ENCODE measurements at places on chromosomes 4 and X.

DNA sequence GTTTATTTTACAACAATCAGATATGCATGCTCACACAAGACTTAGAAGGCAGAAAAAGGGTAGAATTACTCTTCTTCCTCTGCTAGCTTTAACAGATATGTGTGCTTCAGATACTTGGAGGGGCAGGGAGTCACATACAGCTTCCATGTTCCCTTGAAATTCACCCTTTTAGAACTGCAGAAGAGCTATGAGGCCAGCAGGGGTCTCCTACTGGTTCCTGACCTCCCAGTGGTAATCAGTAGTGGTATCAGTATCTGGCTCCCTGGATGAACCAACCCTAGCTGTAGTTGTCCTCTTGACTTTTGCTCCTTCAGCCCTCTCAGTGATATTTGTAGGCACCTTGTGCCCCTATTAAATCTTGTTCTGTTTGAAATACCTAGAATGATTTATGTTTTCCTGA, 81.5 kb downstream of the RCHY1 start:
- H3K4me3 ChIP-seq, result no peak overlapping the region
- H3K27me3 ChIP-seq, result no peaks in the 10 kb centered on the region
- no peaks in the 10 kb centered on the region for H3K4me1 ChIP-seq
- no peak for DNase-seq
- no peaks in the 10 kb centered on the region for H3K36me3 ChIP-seq

DNA sequence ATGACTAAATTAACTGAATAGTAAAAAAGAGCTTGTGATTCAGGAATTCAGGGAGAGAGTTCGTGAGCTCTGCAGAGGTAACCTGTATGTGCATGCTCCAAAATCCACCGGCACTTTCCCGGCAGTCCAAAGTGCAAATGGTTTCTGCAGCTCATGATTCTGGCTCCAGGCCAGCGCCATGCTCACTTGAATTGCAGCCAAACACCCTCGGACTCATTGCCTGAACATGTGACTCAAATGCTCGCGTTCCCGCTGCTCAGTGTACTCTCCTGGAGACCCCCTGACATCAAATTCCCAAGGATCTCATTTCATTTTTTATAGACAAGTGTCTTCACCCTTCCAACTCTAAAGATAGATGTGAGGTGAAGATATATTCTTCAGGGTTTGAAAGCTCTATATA, 44.1 kb upstream of the SH3RF1 start:
- peak; percentile 74 for DNase-seq
- H3K27ac ChIP-seq, result no peak overlapping the region
- H3K4me1 ChIP-seq, result peaks cover 3% of the 10 kb centered on the region
- H3K27me3 ChIP-seq, result no peaks in the 10 kb centered on the region

GRCh38 chr4:128225148-128225547, 62.5 kb downstream of the PGRMC2 start:
- H3K27me3 ChIP-seq, result no peaks in the 10 kb centered on the region
- H3K4me1 ChIP-seq, result peaks cover 8% of the 10 kb centered on the region
- no peak overlapping the region for H3K27ac ChIP-seq
- H3K4me3 ChIP-seq, result no peak overlapping the region

DNA sequence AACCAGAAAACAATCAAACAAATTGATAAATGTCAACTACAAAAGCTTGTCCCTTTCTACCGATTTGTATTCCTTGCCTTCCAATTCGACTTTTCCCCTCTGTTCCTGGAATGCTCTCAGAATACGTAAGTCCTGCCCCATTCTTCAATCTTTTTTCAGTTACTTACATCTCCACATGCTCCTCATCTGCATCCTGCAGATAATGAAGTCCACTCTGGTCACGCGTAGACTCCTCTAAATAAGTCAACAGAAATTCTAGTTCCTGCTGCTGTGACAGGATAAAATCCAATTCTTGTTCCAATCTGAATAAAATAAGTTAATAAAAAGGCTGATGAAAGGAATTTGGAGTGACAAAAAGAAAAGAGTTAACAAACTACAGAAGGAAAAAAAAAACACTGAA, 34.4 kb upstream of the RBM41 start:
- no peak for DNase-seq
- no peaks in the 10 kb centered on the region for H3K36me3 ChIP-seq
- H3K4me1 ChIP-seq, result no peaks in the 10 kb centered on the region

DNA sequence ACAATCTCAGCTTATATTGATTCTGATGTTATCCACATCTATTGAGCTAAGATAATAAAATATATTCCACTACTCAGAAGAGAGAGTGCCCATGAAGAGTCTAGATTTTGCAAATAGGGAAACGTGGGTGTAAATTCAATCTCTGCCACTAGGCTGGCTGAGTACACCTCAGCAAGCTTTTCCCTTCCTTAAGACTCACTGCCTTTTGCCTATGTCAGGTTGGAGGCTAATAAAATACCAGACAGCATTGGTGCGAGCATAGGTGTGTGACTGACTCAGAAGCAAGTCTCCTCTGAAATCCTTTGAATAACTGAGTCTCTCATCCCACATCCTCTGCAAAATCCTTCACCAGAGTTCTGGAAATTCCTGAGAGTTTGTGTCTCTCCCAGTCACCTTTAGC, 405.4 kb upstream of the CPEB2 start:
- DNase-seq, result no peak
- no peaks in the 10 kb centered on the region for H3K4me1 ChIP-seq
- no peak overlapping the region for H3K4me3 ChIP-seq
- H3K27me3 ChIP-seq, result no peaks in the 10 kb centered on the region
- no peaks in the 10 kb centered on the region for H3K36me3 ChIP-seq

- no peaks in the 10 kb centered on the region for H3K4me1 ChIP-seq
- no peaks in the 10 kb centered on the region for H3K36me3 ChIP-seq
- no peak for DNase-seq
- H3K27me3 ChIP-seq, result no peaks in the 10 kb centered on the region
- H3K27ac ChIP-seq, result no peak within 1 kb of the TSS
These were observed at the start of gene EFHC2 for GRCh38 chrX:44343412-44344141. Gene EFHC2 (minus strand): TSS chrX:44343672. CDS start chrX:44343588, 84 bp downstream.

DNA sequence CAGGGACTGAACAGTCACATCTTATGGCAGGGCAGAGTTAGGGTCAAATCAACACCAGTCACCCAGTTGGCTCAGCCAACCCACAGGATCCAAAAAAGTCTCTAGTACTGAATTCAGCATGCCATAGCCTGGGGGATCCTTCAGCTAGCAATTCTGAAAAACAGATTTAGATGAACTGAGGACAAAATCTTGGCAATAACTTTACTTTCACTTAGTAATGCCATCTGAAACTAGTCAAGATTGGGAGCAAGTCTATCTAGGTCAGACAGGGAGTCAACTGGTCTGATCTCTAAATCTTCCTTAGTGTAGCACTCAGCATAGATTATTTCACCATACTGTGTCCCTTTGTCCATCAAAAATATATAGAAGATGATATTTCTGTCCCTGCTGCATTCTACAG, 76.0 kb downstream of the HHIP start:
- H3K36me3 ChIP-seq, result no peaks in the 10 kb centered on the region
- no peak for DNase-seq
- no peak overlapping the region for H3K27ac ChIP-seq
- no peaks in the 10 kb centered on the region for H3K27me3 ChIP-seq
- no peaks in the 10 kb centered on the region for H3K4me1 ChIP-seq

GRCh38 chrX:131747173-131747572, 203.3 kb downstream of the OR13H1 start:
- H3K27ac ChIP-seq, result peak overlapping the region; percentile 68
- H3K36me3 ChIP-seq, result no peaks in the 10 kb centered on the region
- no peaks in the 10 kb centered on the region for H3K27me3 ChIP-seq
- peak overlapping the region; percentile 58 for H3K4me3 ChIP-seq

DNA sequence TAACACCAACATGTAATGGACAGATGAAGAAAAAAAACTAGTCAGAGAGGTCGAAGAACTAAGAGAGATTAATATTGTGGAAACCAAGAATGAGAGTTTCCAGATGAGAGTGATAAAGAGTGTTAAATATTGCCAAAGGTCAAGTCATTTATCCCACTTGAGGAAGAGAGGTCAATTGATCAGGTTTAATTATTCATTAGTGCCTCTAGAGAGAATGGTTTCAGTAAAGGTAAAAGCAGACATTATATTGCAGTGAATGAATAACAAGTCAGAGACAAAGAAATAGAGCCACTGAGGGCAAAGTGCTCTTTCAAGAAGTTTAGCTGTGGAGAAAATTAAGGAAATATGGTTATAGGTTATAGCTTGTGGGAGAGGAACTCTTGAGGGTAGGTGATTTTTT, 263.1 kb downstream of the GUCY2F start:
- no peaks in the 10 kb centered on the region for H3K4me1 ChIP-seq
- H3K36me3 ChIP-seq, result no peaks in the 10 kb centered on the region
- no peaks in the 10 kb centered on the region for H3K27me3 ChIP-seq

GRCh38 chr4:54226404-54227255, 2.5 kb upstream of the PDGFRA start:
- H3K4me3 ChIP-seq, result peak overlapping the region; percentile 81
- no peaks in the 10 kb centered on the region for H3K36me3 ChIP-seq
- H3K27ac ChIP-seq, result peak overlapping the region; percentile 87
- peaks cover 7% of the 10 kb centered on the region for H3K4me1 ChIP-seq

GRCh38 chr4:8237256-8237989, 32.1 kb upstream of the HTRA3 start:
- H3K36me3 ChIP-seq, result no peaks in the 10 kb centered on the region
- H3K27ac ChIP-seq, result no peak overlapping the region
- no peaks in the 10 kb centered on the region for H3K4me1 ChIP-seq
- no peak for DNase-seq
- no peak overlapping the region for H3K4me3 ChIP-seq

DNA sequence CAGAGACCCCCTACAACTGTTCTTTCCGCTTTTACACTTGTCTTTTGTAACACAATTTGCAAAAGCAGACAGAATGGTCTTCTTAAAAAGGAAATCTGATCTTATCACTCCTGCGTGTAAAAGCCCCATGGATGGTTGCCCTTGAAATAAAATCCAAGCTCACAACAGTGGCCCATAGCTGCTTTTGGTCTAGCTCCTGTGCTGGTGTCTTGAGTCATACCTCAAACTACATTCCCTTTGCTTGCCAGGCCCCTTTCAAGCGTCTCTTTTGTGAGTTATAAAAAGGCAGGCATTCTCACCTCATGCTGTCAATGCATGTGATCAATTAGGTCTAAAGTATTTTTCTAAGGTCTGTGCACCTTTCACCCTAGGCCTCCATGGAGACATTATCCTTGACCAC, 27.6 kb downstream of the HPGD start:
- H3K4me1 ChIP-seq, result no peaks in the 10 kb centered on the region
- H3K4me3 ChIP-seq, result no peak overlapping the region
- no peak for DNase-seq
- no peaks in the 10 kb centered on the region for H3K36me3 ChIP-seq
- no peaks in the 10 kb centered on the region for H3K27me3 ChIP-seq

DNA sequence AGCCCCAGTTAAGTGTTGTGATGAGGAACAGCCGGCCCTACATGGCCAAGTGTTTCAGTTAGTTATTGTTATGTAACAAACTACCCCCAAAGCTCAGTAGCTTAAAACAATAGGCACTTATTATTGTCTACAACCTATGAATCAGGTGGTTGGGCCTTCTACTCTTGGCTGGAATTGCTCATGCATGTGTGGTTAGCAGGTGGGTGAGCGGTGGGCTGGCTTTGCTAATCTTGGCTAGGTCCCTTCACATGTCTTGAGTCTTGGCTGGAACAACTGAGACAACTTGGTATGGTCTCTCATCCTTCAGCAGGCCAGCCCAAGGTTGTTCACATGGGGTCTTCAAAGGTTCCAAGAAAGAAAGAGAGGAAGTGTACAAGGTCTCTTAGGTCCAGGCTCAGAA, 54.5 kb upstream of the CHRNA9 start:
- no peaks in the 10 kb centered on the region for H3K4me1 ChIP-seq
- H3K4me3 ChIP-seq, result no peak overlapping the region
- DNase-seq, result no peak
- no peaks in the 10 kb centered on the region for H3K27me3 ChIP-seq
- no peaks in the 10 kb centered on the region for H3K36me3 ChIP-seq

DNA sequence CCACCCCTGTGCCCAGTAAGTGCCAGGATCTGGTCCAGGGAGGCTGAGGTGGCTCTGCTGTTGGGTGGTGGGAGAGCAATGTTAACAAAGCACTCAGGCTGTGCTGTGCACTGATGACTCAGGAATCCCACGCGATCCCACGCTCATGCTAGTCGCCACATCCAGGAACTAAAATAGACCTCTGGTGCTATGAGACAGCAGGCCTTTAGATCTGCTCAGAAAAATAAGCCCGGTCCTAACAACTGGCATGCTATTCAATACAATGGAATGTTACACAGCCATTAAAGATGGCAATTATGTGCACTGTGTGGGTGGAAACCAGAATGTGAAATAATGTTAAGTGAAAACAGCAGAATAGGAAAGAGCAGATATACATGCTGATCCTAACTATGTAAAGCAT, 26.0 kb downstream of the ARL13A start:
- H3K27me3 ChIP-seq, result no peaks in the 10 kb centered on the region
- no peaks in the 10 kb centered on the region for H3K36me3 ChIP-seq
- H3K4me1 ChIP-seq, result no peaks in the 10 kb centered on the region
- DNase-seq, result no peak
- H3K27ac ChIP-seq, result no peak overlapping the region

DNA sequence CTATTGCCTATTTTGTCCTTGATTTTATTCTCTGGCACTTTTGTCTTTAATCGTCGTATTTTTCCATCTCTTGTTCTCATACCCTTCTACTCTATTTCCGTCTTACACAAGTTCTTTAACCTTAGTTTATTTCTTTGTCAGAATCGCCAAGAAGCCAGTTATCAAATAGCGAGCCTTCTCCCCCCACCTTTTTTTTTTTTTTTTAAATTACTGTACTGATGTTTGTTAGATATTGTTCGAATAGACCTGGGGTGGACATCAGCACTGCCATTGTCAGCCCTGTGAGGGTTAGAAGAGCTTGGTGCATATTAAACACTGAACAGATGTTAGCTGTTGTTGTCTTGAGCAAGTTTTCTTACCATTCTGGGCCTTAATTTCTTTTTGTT, 1.2 kb downstream of the SPCS3 start:
- H3K4me1 ChIP-seq, result peaks cover 3% of the 10 kb centered on the region
- DNase-seq, result no peak
- no peaks in the 10 kb centered on the region for H3K27me3 ChIP-seq
- H3K4me3 ChIP-seq, result peak overlapping the region; percentile 97

GRCh38 chr4:4709736-4710135, 149.7 kb upstream of the MSX1 start:
- H3K36me3 ChIP-seq, result no peaks in the 10 kb centered on the region
- DNase-seq, result no peak
- no peak overlapping the region for H3K4me3 ChIP-seq
- no peaks in the 10 kb centered on the region for H3K4me1 ChIP-seq
- no peaks in the 10 kb centered on the region for H3K27me3 ChIP-seq
- H3K27ac ChIP-seq, result no peak overlapping the region

GRCh38 chr4:1248245-1249147, at the start of gene CTBP1:
Gene CTBP1 (minus strand): TSS chr4:1249130. CDS start chr4:1241331, 7,799 bp downstream.
- peak within 1 kb of the TSS; percentile 95 for H3K4me3 ChIP-seq
- H3K27me3 ChIP-seq, result no peaks in the 10 kb centered on the region
- H3K36me3 ChIP-seq, result no peaks in the 10 kb centered on the region
- peaks cover 46% of the 10 kb centered on the region for H3K4me1 ChIP-seq
- H3K27ac ChIP-seq, result peak within 1 kb of the TSS; percentile 95

Measured in ascending aorta (tissue), 2 donors.